ENCODE measurements at places on chromosomes 7 and 10.

GRCh38 chr10:98098247-98098646 is 36.2 kb upstream of the R3HCC1L start:
- no peak for DNase-seq

GRCh38 chr10:92751827-92752226 is 62.1 kb downstream of the HHEX start:
- no peak for DNase-seq

- no peak for DNase-seq
Measured at GRCh38 chr7:81457852-81458522, 311.9 kb downstream of the HGF start.

GRCh38 chr7:42856605-42856987 is 55.3 kb downstream of the C7orf25 start:
- no peak for DNase-seq

DNA sequence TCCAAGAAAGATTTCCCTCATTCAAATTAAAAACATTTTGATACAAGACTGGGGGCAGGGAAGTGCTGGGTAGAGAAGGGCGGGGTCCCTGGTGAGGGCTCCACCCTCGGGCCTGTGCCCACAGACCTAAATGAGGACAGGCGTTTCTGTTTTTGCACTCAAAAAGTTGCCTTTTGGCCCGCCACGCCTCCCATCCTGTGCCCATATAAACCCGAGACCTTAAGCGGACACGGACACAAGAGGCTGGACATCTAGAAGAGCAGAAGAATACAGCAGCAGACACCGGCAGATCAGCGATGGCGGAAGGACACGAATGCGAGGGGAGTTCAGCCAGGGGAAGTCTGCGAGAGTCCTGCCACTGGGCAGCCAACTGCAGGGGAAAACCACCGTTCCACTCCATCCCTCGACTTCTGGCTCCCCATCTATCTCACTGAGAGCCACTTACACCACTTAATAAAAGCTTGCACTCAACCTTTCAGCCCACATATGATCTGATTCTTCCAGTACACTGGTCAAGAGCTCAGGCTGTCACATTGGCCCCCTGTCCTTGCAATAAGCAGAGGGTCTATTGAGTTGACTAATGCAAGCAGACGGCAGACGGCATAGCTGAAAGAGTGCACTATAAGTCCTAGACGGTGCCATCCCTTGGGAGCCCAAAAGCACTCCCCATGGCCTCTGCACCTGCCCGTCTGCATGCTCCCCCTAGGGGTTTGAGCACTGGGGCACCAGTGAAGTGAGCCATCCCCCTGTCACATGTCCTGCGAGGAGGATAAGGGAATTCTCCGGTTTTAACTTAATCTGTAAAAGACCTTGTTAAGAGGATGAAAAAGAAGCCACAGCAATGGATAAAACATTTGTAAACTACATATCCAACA is 181.8 kb upstream of the PRSS1 start:
- no peak for DNase-seq

DNA sequence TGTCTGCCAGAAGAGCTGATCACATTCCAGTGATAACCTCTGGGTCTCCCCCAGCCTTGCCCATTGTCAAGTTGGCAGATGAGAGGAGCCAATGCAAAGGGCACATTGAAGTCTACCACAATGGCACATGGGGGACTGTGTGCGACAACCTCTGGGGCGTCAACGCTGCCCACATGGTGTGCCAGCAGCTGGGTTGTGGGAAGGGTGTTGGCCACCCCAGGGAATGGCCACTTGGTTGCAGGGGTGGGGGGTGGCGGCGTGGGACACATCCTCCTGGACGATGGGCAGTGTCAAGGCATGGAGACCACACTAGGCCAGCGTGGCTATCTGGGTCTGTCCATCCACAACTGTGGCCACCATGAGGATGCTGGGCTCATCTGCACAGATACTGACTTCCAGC is 43.4 kb downstream of the CUZD1 start:
- no peak for DNase-seq

Measured in DND-41 (cell line).